ENCODE measurements at places on chromosomes 7 and 10. TPM values are rescaled to one million over a fixed set of nuclear protein-coding genes. Genes with fewer than 3 reads are reported as not detected.

The BLNK gene
- total RNA-seq = 3.3 TPM

DNA sequence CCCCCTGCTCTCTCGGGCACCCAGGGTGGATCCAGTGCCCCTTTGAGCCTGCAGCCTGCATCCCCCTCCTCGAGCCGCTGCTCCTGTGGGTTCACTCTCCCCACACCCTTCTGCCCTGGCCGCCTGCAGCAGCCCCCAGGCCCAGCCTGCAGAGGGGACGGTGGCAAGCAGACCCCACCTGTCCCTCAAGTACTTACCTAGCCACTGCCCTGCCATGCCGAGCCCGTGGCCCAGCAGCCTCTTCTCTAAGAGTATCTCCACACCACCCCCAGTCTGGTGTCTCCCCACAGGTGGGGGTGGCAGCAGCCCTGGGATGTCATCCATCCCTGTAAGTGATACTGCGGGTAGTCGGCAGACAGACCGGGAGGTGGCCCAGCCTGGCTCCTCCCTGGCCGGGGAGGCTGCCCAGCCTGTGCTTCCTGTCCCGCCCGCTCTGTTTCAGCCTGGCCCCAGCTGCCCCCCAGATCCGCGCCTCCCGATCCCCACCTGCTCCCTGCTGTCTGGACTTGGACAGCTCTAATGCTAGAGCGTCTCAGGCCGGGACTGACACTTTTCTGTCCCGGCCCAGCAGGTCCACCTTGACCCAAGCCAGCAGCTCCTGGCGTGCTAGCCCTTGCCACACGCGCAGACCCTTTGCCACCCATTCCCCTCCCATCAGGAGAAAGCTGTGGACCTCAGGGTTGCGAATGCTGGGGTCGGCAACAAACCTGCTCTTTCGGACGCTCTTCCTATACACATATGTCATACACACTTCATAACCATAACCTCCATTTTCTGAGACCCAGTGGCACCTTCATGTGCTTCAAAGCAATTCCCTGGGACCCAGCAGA lies 25.0 kb downstream of the YKT6 start:
- no peak overlapping the region for H3K4me3 ChIP-seq
- H3K27me3 ChIP-seq = no peaks in the 10 kb centered on the region
- no peaks in the 10 kb centered on the region for H3K4me1 ChIP-seq
- no peak overlapping the region for H3K27ac ChIP-seq

- H3K36me3 ChIP-seq = peaks cover 3% of the 10 kb centered on the region
- H3K4me1 ChIP-seq = no peaks in the 10 kb centered on the region
- DNase-seq = no peak
Measured at GRCh38 chr10:122206471-122207065, 64.5 kb upstream of the BTBD16 start.

GRCh38 chr10:63935705-63936104 lies 414.5 kb downstream of the REEP3 start:
- H3K27me3 ChIP-seq = no peaks in the 10 kb centered on the region
- H3K36me3 ChIP-seq = no peaks in the 10 kb centered on the region
- no peak for DNase-seq
- no peak overlapping the region for H3K27ac ChIP-seq
- no peaks in the 10 kb centered on the region for H3K4me1 ChIP-seq

- no peak overlapping the region for H3K27ac ChIP-seq
- no peaks in the 10 kb centered on the region for H3K27me3 ChIP-seq
- H3K4me3 ChIP-seq = no peak overlapping the region
- H3K4me1 ChIP-seq = no peaks in the 10 kb centered on the region
- H3K36me3 ChIP-seq = peaks cover 12% of the 10 kb centered on the region
- DNase-seq = no peak
Measured at GRCh38 chr10:95254629-95255028, 36.2 kb downstream of the PDLIM1 start.

GRCh38 chr10:21733710-21734109 lies 199.7 kb downstream of the MLLT10 start:
- H3K27me3 ChIP-seq = no peaks in the 10 kb centered on the region
- no peak for DNase-seq
- H3K4me1 ChIP-seq = no peaks in the 10 kb centered on the region
- H3K36me3 ChIP-seq = peaks cover 19% of the 10 kb centered on the region
- H3K27ac ChIP-seq = no peak overlapping the region
- no peak overlapping the region for H3K4me3 ChIP-seq

GRCh38 chr7:105046414-105046813 lies 32.4 kb downstream of the KMT2E start:
- H3K36me3 ChIP-seq = peaks cover 6% of the 10 kb centered on the region
- H3K27me3 ChIP-seq = no peaks in the 10 kb centered on the region
- no peak for DNase-seq
- H3K4me3 ChIP-seq = no peak overlapping the region
- H3K4me1 ChIP-seq = peaks cover 13% of the 10 kb centered on the region

Measured in liver (tissue), 10 donors.